ENCODE measurements at places on chromosomes 1 and 21. TPM values are rescaled to one million over a fixed set of nuclear protein-coding genes. Genes with fewer than 3 reads are reported as not detected.
A peak's percentile ranks its signal among the peaks of the same experiment; 100 is the strongest.

Gene APOBEC4
- not detected for total RNA-seq

GRCh38 chr21:18810136-18810535 lies 406.6 kb upstream of the TMPRSS15 start:
- no peaks in the 10 kb centered on the region for H3K27me3 ChIP-seq
- no peaks in the 10 kb centered on the region for H3K36me3 ChIP-seq
- no peak for DNase-seq
- no peak overlapping the region for H3K4me3 ChIP-seq

- no peak for DNase-seq
- H3K36me3 ChIP-seq = no peaks in the 10 kb centered on the region
- H3K27ac ChIP-seq = no peak overlapping the region
- H3K4me1 ChIP-seq = no peaks in the 10 kb centered on the region
Observed at GRCh38 chr1:7401814-7402547, 369.1 kb upstream of the VAMP3 start.

Gene USP21
- total RNA-seq = 19.0 TPM

DNA sequence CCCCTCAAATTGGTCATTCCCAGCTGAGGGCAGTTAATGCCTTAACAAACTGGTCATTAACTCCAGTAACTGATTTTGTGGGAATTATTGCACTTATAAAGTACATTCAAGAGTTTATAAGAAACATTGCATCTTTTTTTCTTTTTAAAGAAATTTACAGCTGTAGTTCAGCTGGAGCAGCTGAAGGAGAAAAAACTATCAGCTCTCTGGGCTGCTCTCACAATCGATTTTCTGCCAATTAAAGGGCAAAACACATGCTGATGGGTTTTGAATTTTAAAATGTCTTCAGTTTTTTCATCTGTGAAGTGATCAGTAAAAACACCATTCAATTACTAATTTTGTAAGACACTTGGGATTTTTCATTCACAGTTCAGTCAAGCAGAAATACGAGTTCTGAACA lies 74.7 kb downstream of the KIFAP3 start:
- peaks cover 55% of the 10 kb centered on the region for H3K27me3 ChIP-seq
- no peak overlapping the region for H3K27ac ChIP-seq
- no peak for DNase-seq
- H3K4me3 ChIP-seq = no peak overlapping the region
- peaks cover 4% of the 10 kb centered on the region for H3K4me1 ChIP-seq
- no peaks in the 10 kb centered on the region for H3K36me3 ChIP-seq

DNA sequence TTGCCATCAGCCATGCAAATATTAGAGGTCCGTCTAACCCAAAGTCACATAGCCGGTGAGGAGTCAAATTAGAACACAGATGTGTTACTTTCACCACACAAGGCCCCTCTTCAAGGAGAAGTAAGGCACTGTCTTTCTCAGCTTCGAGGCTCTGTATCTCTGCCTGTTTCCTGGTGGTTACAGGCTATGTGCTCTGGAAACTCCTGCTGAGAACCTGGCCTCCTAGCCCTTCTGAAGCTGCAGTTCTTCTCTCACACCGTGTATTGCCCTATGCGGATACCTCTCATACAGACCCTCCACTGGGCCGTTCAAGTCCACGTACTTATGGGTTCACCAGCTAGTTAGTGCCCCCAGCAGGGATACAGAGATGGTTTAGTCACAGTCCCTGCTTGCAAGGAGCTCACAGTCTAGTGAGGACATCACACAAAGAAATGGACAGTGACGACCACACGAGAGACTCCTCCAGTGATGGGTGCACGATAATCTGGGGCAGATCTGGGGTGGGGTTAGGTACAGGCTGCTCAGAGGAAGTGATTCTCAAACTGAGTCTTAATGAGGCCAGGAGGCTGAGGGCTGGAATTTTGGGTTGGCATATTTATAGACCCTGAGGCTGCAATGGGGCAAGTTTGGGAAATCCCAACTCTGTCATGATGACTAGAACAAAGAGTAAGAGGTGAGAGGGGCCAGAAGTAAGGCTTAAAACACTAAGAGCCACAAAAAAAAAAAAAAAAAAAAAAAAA lies 22.8 kb upstream of the ELOA start:
- no peak overlapping the region for H3K4me3 ChIP-seq
- H3K36me3 ChIP-seq = no peaks in the 10 kb centered on the region
- no peak for DNase-seq
- no peaks in the 10 kb centered on the region for H3K4me1 ChIP-seq
- no peaks in the 10 kb centered on the region for H3K27me3 ChIP-seq

DNA sequence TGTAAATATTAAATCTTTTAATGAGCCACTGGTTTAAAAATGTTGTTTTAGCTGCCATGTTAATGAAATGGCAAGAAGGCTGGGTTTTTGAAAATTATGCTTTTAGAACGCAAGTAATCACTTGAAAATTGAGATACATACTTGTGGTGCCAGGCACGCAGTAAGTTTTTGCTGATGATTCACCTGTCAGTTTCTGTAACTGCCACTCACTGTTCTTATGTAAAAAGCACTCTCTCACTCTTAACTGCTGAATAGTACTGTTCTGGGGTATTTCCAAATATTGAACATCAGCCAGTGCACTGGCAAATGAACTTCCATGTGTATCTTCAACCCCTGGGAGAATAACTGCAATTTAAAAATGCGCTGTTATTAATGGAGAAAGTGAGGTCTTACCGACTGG lies 17.9 kb downstream of the LGALS8 start:
- H3K36me3 ChIP-seq = no peaks in the 10 kb centered on the region
- DNase-seq = no peak
- no peaks in the 10 kb centered on the region for H3K4me1 ChIP-seq
- H3K27ac ChIP-seq = no peak overlapping the region
- no peaks in the 10 kb centered on the region for H3K27me3 ChIP-seq
- no peak overlapping the region for H3K4me3 ChIP-seq

Gene LCE3D
- not detected for total RNA-seq

DNA sequence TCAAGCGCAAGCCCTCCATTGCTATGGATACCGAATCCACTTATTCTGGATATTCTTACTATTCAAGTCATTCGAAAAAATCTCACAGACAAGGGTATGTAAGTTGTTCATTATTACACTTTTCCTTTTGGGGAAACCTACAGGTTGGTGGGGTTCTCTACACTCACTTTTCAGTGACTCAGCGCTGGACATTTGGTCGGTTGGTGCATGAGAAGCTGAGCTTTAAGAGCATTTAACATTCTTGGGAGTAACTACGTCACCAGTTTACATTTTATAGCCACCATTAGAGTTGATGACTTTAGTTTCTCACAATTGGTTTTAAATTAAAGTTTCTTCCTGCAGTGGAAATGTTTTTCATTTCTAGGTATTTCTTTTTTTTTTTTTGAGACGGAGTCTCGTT lies 9.6 kb downstream of the VANGL1 start:
- H3K27me3 ChIP-seq = peaks cover 9% of the 10 kb centered on the region
- H3K36me3 ChIP-seq = no peaks in the 10 kb centered on the region
- no peak overlapping the region for H3K27ac ChIP-seq
- H3K4me1 ChIP-seq = peaks cover 40% of the 10 kb centered on the region
- H3K4me3 ChIP-seq = no peak overlapping the region
- DNase-seq = no peak

Gene EPHX1
- 4.3 TPM for total RNA-seq

GRCh38 chr1:58390091-58390490 lies 156.4 kb downstream of the OMA1 start:
- H3K36me3 ChIP-seq = no peaks in the 10 kb centered on the region
- H3K27me3 ChIP-seq = no peaks in the 10 kb centered on the region
- no peak overlapping the region for H3K4me3 ChIP-seq
- H3K27ac ChIP-seq = no peak overlapping the region
- peaks cover 4% of the 10 kb centered on the region for H3K4me1 ChIP-seq
- no peak for DNase-seq

DNA sequence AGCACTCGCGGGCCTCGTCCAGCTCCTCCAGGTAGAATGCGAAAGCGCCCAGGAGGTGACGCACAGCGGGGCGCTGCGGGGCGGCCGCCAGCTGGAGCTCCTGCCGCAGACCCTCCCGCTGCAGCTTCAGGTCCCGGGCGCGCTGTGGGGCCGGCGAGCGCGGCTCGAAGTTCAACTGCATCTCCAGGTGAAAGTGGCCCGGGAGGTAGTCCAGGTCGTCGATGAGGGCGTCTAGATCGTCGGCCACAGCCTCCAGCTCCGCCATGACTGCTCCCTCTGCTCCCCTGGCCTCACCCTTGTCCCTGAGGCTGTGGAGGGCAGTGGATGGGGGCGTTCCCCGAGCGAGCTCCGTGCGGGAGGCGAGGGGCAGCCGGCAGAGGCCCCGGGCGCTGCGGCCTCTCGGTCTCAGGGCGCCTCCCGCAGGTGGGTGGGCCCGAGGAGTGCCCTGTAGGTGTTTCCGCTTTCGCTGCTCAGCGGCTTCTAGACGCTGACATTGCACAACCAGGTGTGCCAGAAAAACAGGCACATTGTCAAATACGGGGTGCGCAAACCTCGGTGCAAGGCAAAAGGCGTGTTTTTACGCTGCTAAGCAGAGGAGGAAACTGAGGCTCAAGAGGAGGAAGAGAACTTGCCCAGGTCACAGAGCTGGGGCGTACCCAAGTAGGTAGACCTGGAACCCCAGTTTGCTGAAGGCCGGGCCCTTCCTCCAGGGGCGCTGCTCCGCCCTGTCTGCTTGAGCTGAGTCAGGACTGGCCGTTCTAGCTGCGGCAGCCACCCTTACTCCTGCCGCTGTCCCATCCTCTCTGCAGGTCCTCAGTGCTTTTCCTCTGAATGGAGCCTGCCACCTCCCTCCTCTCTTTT lies at the start of gene TTC22:
Gene TTC22, minus strand, starts transcription at position 425 of the 861 bp plus-strand sequence. Its CDS starts 160 bp downstream, at position 265.
- H3K36me3 ChIP-seq = no peaks in the 10 kb centered on the region
- H3K4me3 ChIP-seq = peak within 1 kb of the TSS; percentile 18
- no peaks in the 10 kb centered on the region for H3K4me1 ChIP-seq
- peak; percentile 39 for DNase-seq
- peaks cover 27% of the 10 kb centered on the region for H3K27me3 ChIP-seq
- H3K27ac ChIP-seq = no peak within 1 kb of the TSS

GRCh38 chr1:168470901-168471431 lies 72.8 kb downstream of the XCL2 start:
- H3K36me3 ChIP-seq = no peaks in the 10 kb centered on the region
- no peaks in the 10 kb centered on the region for H3K27me3 ChIP-seq
- no peaks in the 10 kb centered on the region for H3K4me1 ChIP-seq
- no peak overlapping the region for H3K4me3 ChIP-seq
- DNase-seq = no peak
- no peak overlapping the region for H3K27ac ChIP-seq

Gene NID1
- total RNA-seq = 32.5 TPM

Gene GPR37L1
- 0.06 TPM for total RNA-seq

Gene ELAPOR1
- 2.0 TPM for total RNA-seq

- no peaks in the 10 kb centered on the region for H3K36me3 ChIP-seq
- H3K4me1 ChIP-seq = peaks cover 16% of the 10 kb centered on the region
Observed at GRCh38 chr1:51878308-51878615, 265 bp downstream of the NRDC start.

Gene CORT
- total RNA-seq = not detected

GRCh38 chr1:17360272-17360956 lies 11.6 kb upstream of the PADI6 start:
- H3K4me1 ChIP-seq = no peaks in the 10 kb centered on the region
- no peak overlapping the region for H3K4me3 ChIP-seq
- no peak for DNase-seq
- H3K36me3 ChIP-seq = no peaks in the 10 kb centered on the region

Gene STIL
- total RNA-seq = 59.0 TPM

- no peak overlapping the region for H3K27ac ChIP-seq
- H3K36me3 ChIP-seq = no peaks in the 10 kb centered on the region
- DNase-seq = no peak
- no peaks in the 10 kb centered on the region for H3K27me3 ChIP-seq
Observed at GRCh38 chr21:15122241-15122640, 57.4 kb upstream of the NRIP1 start.

DNA sequence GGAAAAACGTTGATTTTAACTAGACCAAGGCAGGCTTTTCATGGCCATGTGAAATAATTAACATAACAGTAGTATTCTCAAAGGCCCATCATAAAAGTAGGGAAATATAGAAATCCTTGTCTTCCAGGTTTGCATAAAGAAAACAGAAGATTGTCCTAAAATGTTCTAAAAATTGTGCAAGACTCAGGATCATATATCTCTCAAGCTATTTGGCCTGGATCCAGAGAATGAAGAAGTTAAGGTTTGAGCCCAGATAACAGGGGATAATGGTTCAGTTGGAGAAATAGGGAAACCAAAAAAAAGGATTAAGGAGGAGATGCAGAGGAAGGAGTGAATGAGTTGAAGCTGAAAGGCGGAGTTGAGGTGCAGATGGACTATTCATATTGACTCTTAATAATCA lies 555.5 kb upstream of the NR5A2 start:
- no peak overlapping the region for H3K27ac ChIP-seq
- no peak for DNase-seq
- no peaks in the 10 kb centered on the region for H3K27me3 ChIP-seq
- no peaks in the 10 kb centered on the region for H3K36me3 ChIP-seq
- no peaks in the 10 kb centered on the region for H3K4me1 ChIP-seq

Gene OR2T33
- total RNA-seq = not detected
